CD4-positive, alpha-beta memory T cell (primary cell): ENCODE measurements at places on chromosomes 4 and X.

GRCh38 chrX:148416931-148417330 is 83.5 kb upstream of the AFF2 start:
- no peak for DNase-seq

DNA sequence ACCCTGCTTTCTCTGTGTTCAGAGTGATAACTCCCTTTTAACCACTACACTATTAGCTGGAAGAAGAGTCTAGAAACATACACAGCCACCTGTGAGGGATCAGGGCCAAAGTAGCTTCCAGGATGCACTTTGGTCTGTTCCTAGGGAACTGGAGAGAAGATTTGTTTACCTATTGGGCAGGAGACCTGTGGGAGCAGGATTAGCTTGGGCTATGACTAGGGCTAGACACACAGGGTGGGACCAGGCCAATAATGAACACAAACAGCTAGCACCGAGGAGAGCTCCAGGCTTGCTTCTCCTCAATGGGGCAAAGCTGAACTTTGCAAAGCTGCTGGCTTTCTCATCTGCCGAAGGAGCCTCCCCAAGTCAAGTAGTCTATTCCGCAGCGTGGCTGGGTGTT is 24.4 kb upstream of the MAP7D3 start:
- no peak for DNase-seq

GRCh38 chr4:25123236-25123635 is 37.0 kb downstream of the SEPSECS start:
- DNase-seq, result no peak

- no peak for DNase-seq
These were observed 485.1 kb upstream of the TENM3 start for GRCh38 chr4:181757910-181758660.

GRCh38 chr4:25030277-25031076 is at the start of gene LGI2:
LGI2 (minus strand) TSS chr4:25030946; CDS start chr4:25030693, 253 bp downstream.
- no peak for DNase-seq

DNA sequence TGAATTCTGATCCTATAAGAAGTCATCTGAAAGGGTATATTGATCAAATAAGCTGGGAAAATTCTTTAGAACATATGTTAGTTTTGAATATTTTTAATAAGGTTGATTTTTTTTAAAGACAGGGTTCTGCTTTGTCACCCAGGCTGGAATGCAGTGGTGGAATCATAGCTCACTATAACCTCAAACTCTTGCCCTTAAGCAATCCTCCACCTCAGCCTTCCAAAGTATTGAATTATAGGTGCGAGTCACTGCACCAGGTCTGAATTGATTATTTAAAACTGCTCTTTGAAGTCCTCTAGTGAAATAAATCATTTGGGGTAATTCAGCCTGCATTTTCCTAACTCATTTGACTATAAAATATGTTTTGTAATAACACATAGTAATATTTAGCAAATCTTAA is 812.3 kb downstream of the PDHA2 start:
- no peak for DNase-seq

GRCh38 chrX:120213438-120214265 is 37.0 kb upstream of the ZBTB33 start:
- DNase-seq, result peak; percentile 44

- DNase-seq, result no peak
These were observed 12.5 kb downstream of the RELL1 start for GRCh38 chr4:37673538-37674192.

DNA sequence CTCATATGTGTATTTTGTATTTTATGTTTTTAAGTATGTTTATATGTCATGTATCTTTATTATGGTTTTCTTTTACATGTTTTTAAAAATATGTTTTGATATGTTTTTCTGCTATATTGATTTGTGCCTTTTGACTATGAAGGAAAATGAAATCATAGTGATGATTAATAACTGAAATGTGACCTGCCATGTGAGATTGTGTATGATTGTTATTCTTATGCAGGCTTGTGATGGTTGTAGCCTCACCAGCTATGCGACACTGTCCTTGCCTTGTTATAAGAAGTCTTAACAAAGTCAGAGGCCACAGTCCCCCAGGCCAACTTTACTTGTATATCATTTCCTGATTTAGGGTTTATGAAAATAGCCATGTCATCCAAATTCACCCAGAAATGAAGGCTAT is 83.2 kb downstream of the TMEM131L start:
- no peak for DNase-seq

- no peak for DNase-seq
These were observed 102.8 kb downstream of the CHRDL1 start for GRCh38 chrX:110692866-110693265.
